Activated T-helper 2 cell treated with anti-CD3 and anti-CD28 coated beads, Interferon-gamma antibody, Interleukin-2, Interleukin-4, amounts not matched to agents 10 μg/mL and 5 μg/mL and 100 μg/mL, durations not matched to agents 14 hours and 24 hours and 36 hours (primary cell): ENCODE measurements at places on chromosomes 3 and 15.

- H3K4me1 ChIP-seq: peaks cover 74% of the 10 kb centered on the region
- H3K27me3 ChIP-seq: no peaks in the 10 kb centered on the region
- peak overlapping the region; percentile 30 for H3K4me3 ChIP-seq
- H3K36me3 ChIP-seq: peaks cover 33% of the 10 kb centered on the region
Observed at GRCh38 chr3:100073049-100073713, 41.1 kb downstream of the FILIP1L start.

GRCh38 chr15:79740561-79740960 is 156.3 kb downstream of the MTHFS start:
- no peaks in the 10 kb centered on the region for H3K36me3 ChIP-seq
- H3K4me3 ChIP-seq: no peak overlapping the region
- no peaks in the 10 kb centered on the region for H3K4me1 ChIP-seq
- no peak overlapping the region for H3K27ac ChIP-seq
- H3K27me3 ChIP-seq: peaks cover 9% of the 10 kb centered on the region
- no peak for DNase-seq

GRCh38 chr3:134677987-134678308 is 27.1 kb upstream of the KY start:
- no peak overlapping the region for H3K4me3 ChIP-seq
- no peaks in the 10 kb centered on the region for H3K4me1 ChIP-seq
- no peak for DNase-seq
- no peaks in the 10 kb centered on the region for H3K36me3 ChIP-seq
- H3K27me3 ChIP-seq: peaks cover 2% of the 10 kb centered on the region

DNA sequence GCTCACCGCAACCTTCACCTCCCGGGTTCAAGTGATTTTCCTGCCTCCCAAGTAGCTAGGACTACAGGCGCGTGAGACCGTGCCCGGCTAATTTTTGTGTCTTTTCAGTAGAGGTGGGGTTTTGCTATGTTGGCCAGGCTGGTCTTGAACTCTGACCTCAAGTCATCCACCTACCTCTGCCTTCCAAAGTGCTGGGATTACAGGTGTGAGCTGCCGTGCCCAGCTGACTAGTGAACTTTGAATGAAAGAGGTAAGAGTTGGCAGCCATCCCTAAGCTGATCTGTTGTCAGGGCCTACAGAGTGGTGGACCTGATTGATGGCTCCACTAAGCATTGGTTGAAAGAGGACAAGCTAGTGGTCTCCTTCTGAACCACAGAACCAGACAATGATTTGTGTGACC is 15.3 kb downstream of the PXK start:
- no peak overlapping the region for H3K4me3 ChIP-seq
- H3K36me3 ChIP-seq: peaks cover 49% of the 10 kb centered on the region
- no peak for DNase-seq
- H3K27ac ChIP-seq: peak overlapping the region; percentile 53
- peaks cover 60% of the 10 kb centered on the region for H3K4me1 ChIP-seq

GRCh38 chr15:96268442-96269204 is 61.9 kb upstream of the NR2F2 start:
- no peaks in the 10 kb centered on the region for H3K36me3 ChIP-seq
- no peak for DNase-seq
- H3K4me1 ChIP-seq: no peaks in the 10 kb centered on the region
- H3K4me3 ChIP-seq: no peak overlapping the region

DNA sequence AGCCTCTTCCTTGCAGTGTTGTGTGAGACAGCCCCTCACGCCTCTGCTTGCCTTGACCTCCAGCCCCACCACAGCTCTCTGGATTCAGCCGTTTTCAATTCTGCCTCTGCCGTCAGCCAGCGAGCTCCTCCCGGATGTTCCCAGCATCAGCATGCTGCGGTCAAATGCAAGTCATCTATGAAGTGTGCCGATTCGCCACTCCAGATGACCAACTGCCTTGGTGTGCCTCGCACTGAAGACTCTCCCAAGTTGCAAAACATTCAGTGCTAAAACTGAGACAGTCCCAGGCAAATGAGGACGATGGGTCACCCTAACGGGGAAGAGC is 30.6 kb upstream of the RASA2 start:
- no peaks in the 10 kb centered on the region for H3K36me3 ChIP-seq
- H3K4me3 ChIP-seq: no peak overlapping the region
- H3K4me1 ChIP-seq: peaks cover 17% of the 10 kb centered on the region
- no peak for DNase-seq
- H3K27ac ChIP-seq: no peak overlapping the region

DNA sequence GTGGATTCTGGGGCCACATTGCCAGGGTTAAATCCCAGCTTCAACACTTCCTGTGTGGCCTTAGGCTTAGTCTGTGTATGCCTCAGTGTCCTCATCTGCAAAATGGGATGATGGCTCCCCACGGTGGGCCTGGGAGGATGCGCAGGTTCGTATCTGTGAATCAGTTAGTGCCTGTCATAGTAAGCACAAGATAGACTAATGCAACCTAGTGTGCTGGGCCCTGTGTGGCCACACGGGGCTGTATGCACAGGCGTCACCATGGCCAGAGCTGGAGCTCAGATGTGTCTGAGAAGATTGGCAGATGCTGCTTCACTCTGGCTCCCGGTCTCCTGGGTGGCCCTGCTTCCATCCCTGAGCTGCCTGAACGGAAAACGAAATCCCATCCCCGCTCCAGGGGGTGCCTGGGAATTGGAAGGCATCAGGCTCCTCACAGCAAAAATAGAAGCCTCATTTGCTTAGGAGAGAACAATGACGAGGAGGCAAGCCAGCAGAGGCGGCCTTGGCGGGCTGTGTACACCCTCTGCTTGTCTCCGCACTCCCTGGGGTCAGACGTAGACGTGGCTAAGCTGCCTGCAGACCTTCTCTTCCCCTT is 103.6 kb downstream of the APBA2 start:
- no peak overlapping the region for H3K4me3 ChIP-seq
- no peak overlapping the region for H3K27ac ChIP-seq
- H3K36me3 ChIP-seq: no peaks in the 10 kb centered on the region
- DNase-seq: no peak
- H3K4me1 ChIP-seq: peaks cover 5% of the 10 kb centered on the region
- no peaks in the 10 kb centered on the region for H3K27me3 ChIP-seq

- no peak for DNase-seq
- no peak overlapping the region for H3K4me3 ChIP-seq
- peaks cover 35% of the 10 kb centered on the region for H3K36me3 ChIP-seq
- no peaks in the 10 kb centered on the region for H3K27me3 ChIP-seq
- H3K27ac ChIP-seq: no peak overlapping the region
Observed at GRCh38 chr3:119978554-119979208, 115.6 kb downstream of the GSK3B start.

- H3K4me1 ChIP-seq: no peaks in the 10 kb centered on the region
- H3K36me3 ChIP-seq: no peaks in the 10 kb centered on the region
- H3K27me3 ChIP-seq: no peaks in the 10 kb centered on the region
- no peak overlapping the region for H3K4me3 ChIP-seq
- no peak for DNase-seq
Observed at GRCh38 chr15:71180986-71181853, 65.9 kb downstream of the THSD4 start.

- peaks cover 24% of the 10 kb centered on the region for H3K36me3 ChIP-seq
- H3K27ac ChIP-seq: no peak overlapping the region
- peaks cover 1% of the 10 kb centered on the region for H3K4me1 ChIP-seq
- H3K4me3 ChIP-seq: no peak overlapping the region
- no peaks in the 10 kb centered on the region for H3K27me3 ChIP-seq
- DNase-seq: no peak
Observed at GRCh38 chr15:34355241-34355640, 11.8 kb downstream of the LPCAT4 start.

GRCh38 chr15:46408312-46408711 is 773.5 kb downstream of the SQOR start:
- no peaks in the 10 kb centered on the region for H3K36me3 ChIP-seq
- no peaks in the 10 kb centered on the region for H3K4me1 ChIP-seq
- no peak overlapping the region for H3K27ac ChIP-seq
- no peak overlapping the region for H3K4me3 ChIP-seq
- H3K27me3 ChIP-seq: no peaks in the 10 kb centered on the region

GRCh38 chr3:24270204-24270691 is 224.4 kb downstream of the THRB start:
- no peak for DNase-seq
- H3K4me1 ChIP-seq: no peaks in the 10 kb centered on the region
- no peaks in the 10 kb centered on the region for H3K36me3 ChIP-seq
- H3K4me3 ChIP-seq: no peak overlapping the region
- peaks cover 7% of the 10 kb centered on the region for H3K27me3 ChIP-seq

DNA sequence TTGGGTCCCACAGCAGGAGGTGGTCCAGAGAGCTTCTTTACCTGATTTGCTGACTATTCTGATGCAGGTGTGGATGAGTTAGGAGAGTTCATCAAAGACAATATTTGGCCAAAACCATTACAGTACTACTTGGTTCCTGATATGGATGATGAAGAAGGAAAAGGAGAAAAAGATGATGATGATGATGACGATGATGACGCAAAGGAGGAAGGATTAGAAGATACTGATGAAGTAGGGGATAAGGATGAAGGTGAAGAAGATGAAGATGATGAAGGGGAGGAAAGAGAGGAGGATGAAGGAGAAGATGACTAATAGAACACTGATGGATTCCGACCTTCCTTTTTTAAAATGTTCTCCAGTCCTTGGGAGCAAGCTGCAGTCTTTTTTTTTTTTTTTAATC is 148.7 kb downstream of the GBE1 start:
- H3K36me3 ChIP-seq: peaks cover 13% of the 10 kb centered on the region
- DNase-seq: no peak
- H3K4me3 ChIP-seq: no peak overlapping the region
- no peak overlapping the region for H3K27ac ChIP-seq
- no peaks in the 10 kb centered on the region for H3K27me3 ChIP-seq

DNA sequence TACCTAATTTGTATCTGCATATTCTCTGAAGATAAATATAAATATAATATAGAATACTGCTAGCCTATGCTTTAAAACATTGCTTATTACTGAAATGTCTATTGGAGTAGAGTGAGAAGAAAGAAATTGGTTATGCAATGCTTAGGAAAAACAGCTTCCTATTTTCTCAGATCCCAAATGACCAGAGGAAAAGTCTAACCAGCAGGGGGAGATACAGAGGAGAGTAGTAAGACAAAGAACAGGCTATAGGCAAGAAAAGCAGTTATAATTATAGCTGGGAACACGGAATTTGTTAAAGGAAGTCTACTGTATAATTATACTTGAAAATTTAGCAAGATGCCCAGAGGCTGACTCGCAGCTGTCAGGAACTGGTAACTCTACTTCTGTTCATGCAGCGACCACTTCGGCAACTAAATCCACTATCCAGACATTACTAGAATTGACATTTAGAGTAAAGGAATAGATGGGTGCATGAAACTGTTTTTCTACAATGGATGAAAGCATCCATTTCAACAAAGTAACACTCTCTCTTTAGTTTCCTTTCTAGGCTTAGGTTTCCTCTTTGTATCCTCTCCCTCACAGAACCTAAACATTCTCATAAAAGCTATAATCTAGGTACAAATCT is 97.2 kb downstream of the TBC1D5 start:
- DNase-seq: no peak
- H3K4me3 ChIP-seq: no peak overlapping the region
- no peaks in the 10 kb centered on the region for H3K27me3 ChIP-seq
- H3K27ac ChIP-seq: no peak overlapping the region
- H3K36me3 ChIP-seq: peaks cover 5% of the 10 kb centered on the region
- no peaks in the 10 kb centered on the region for H3K4me1 ChIP-seq

DNA sequence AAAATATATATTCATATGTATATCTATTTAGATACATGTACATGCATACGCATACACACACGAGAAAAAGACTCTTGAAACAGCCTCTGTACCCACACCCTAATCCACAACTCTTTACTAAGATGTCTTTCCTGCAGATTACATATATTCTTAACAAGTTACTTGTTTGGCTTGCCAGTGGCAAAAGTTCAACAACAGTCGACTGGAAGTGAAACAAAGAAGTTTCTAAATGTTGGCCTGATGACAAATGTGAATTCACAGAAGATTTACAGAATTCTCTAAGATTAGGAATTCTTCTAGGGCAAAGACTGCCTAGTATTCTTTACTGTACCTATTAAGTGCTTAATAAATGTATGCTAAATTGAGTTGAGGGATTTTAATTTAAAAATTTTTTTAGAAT is 116.8 kb downstream of the CDIN1 start:
- no peaks in the 10 kb centered on the region for H3K4me1 ChIP-seq
- no peak overlapping the region for H3K4me3 ChIP-seq
- H3K27me3 ChIP-seq: no peaks in the 10 kb centered on the region
- no peak overlapping the region for H3K27ac ChIP-seq
- H3K36me3 ChIP-seq: no peaks in the 10 kb centered on the region

DNA sequence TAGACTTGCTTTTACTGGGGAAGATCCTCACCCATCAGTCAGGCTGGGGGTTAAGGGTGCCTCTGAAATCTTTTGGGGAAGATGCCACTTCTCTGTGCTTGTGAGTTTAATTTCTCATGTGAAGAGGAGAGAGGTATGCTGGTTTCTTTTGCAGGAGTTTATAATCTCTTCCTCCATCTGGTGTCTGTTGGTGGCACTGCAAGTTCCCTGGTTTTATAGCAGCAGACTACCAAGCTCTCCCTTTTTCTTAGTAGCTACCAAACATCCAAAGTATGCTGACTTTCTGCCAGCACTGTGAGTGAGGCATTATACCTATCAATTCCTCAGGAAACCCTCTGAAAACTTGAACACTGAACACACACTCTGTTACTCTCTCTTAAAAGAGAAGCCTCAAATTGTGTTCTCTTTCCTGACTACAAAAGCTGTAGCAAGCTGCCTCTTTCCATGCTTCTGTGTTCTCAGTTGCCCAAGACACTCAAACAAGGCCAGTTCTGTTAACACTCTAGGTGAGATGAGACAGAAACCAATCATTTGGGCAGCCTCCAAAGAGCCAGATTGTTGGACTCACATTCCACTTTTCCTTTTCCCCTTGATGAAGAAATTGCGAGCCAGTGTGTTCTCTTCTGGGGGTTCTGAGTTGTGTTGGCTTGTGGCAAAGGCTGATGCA is 299.5 kb downstream of the GAP43 start:
- no peak for DNase-seq
- H3K36me3 ChIP-seq: no peaks in the 10 kb centered on the region
- H3K4me1 ChIP-seq: no peaks in the 10 kb centered on the region
- no peaks in the 10 kb centered on the region for H3K27me3 ChIP-seq
- no peak overlapping the region for H3K4me3 ChIP-seq

GRCh38 chr15:95494971-95495541 is 835.4 kb upstream of the NR2F2 start:
- H3K4me3 ChIP-seq: no peak overlapping the region
- no peak overlapping the region for H3K27ac ChIP-seq
- H3K27me3 ChIP-seq: peaks cover 7% of the 10 kb centered on the region
- DNase-seq: no peak

DNA sequence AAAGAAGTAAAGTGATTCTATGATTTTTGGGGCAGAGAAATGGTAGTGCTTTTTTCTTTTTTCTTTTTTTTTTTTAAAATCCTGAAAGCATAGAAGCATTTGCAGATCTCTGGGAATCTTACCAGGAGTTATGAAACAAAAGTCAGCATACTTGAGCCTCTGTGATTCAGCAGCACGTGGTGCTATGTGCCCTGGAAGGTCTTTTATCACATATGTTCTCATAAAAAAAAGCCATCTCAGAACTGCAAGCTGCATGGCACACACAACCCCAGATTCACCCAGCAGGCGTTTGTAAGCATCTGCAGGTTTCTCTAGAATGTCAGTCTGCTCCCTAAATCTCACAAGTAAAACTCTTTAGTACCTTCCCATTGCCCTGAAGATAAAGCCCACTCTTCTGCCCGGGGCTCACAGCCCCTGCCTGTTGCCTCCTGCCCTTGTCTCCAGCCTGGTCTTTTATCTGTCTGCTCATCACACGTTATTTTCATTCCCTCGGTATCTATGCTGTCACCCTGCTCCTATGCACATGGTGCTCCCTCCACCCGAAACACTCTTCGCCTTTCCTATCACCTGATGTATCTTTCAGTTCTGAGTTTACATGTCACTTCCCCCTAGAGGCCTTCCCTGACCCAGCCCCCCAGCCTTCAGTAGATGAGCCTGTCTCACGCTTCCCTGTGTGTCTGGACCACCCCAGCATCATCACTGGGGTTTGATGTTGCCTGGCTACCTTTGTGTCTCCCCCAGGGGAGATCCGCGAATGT is 72.4 kb downstream of the CHDH start:
- H3K4me3 ChIP-seq: no peak overlapping the region
- peaks cover 15% of the 10 kb centered on the region for H3K27me3 ChIP-seq
- no peak for DNase-seq
- peaks cover 29% of the 10 kb centered on the region for H3K4me1 ChIP-seq
